ENCODE measurements at places on chromosomes 5 and 9.
A peak's percentile ranks its signal among the peaks of the same experiment; 100 is the strongest.

DNA sequence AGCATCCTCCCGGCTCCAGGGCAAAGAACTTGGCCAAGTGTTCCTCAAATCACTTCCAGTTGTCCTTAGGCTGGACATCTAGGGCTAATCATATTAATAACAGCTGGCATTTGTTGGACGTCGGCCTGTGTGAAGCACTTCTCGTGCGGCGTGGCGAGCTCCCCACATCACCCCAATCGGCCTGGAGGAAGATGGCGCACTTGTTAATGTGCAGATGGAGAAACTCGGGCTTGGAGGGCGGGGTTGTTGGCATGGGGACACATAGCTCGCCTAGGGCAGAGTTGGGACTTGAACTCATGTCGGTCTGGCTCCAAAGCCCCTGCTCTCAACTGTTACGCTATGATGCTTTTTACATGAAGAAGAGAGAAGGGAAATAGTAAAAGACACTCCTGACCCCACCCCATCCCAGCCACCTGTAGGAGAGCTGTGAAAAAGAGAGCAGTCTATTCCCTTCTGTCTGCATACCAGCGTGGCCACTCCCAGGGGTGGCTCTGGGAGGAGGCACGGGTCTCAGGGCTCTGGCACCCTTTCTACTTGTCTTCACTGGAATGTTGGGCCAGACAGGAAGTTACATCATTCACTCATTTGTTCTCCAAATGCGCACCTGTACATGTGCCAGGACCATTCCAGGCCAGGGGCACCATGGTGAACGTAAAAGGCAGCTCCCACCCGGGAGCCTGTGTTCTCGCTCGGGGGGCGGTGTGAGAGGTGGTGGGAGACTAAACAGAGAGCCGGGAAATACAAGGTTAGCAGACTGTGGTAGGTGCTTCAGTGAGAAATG lies 12.8 kb upstream of the NUP214 start:
- no peak for DNase-seq

DNA sequence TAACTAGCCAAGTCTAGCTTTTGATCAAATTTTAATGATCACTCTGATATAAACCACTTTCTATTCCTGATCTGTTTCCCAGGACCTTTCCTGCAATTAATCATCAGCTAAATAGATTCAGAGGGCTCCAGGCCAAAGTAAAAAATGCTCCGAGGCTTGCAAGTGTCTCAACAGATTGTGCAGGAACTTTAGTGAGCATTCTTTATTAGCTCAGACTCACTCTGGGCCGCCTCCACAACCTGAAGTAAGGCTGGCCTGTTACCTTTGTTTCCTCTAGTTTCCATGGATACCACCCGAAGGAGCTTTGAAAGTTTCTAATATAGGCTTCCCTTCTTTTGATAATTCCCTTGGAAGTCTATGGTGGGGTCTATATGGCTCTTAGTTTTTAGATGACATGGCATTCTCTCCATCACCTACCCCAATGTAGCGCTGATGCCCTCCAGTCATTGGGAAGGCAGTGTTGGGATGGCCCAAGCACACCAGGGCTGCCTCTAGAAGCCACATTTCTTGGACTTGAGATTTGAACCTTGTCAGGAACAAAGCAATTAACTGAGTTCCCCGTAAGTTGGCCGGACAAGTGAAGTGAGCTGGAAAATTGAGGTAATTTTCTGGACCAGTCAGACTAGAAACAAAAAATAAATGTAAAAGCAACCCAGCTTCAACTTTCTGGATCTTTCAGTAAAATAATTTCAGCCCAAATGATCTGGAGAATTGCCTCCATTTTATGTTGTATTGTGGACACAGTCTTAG lies 97.6 kb upstream of the LHFPL2 start:
- DNase-seq: no peak

DNA sequence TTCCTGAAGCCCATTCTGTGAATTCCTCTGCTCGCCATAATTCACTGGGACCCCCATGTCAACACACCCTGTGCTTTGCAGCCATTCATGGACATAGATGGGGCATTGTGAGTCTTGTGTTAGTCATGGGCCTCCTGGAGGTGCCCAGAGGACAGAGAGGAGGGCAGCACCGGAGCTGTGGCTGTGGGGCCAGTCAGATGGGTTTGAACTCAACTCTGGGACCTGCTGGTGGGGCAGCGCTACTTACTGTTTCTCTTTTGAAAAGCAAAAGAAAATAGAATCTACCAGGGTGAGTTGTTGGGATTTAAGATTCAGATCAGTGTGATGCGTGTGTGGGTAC lies 11.3 kb upstream of the EXOC3 start:
- DNase-seq: no peak

DNA sequence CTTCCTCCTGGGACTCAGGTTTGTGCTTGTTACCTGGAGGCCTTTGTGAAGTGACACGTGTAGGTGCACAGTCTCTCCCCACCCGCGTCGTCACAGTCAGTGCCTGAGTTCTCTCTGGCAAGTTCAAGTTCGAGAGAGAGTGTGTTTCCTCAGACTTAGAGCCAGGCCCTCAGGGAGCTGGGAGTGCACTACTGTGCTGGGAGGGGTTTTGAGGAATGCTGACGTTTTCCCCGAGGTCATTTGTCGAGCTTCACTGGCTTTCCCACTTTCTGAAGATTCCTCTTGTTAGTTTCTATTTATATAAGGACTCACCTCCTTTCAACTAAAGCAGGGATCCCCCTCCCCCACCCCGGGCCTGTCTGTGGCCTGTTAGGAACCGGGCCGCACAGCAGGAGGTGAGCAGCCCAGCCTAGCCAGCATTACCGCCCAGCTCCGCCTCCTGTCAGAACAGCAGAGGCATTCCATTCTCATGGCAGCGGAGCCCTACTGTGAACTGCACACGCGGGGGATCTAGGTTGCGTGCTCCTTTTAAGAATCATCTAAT lies 209.2 kb downstream of the DIRAS2 start:
- no peak for DNase-seq

DNA sequence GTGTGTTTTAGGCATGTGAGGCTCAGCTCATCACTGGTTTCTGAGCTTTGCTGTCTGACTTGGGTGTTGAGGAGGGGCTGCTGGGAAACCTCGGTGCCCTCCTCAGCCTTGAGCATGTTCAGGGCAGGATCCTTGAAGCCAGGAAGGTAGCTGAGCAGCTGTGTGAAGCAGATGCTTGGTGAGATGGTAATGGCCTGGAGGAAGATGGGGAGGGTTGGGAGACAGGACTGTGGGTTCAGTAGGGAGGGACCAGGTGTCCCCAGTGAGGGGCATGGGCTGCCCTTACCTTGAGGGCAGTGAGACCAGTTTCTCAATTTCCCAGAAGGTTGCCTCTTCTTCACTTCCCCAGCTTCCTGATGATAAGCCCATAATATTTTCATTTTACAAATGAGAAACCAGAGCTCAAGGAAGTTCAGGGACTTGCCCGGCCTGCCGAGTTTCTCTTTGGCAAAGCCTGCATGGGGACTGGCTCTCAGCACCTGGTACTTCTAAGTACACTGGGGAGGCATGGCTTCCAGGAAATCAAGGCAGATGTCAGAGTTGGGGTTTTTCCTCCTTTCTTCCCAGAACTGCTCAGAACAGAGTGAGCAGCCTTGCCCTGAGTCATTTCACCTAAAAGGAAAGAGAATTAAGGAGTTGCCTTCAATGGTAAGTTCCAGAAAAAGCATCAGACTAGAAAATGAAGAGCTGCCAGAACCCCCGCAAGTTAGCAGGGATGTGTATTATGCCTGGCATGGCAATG lies 225.7 kb downstream of the MAST4 start:
- no peak for DNase-seq

DNA sequence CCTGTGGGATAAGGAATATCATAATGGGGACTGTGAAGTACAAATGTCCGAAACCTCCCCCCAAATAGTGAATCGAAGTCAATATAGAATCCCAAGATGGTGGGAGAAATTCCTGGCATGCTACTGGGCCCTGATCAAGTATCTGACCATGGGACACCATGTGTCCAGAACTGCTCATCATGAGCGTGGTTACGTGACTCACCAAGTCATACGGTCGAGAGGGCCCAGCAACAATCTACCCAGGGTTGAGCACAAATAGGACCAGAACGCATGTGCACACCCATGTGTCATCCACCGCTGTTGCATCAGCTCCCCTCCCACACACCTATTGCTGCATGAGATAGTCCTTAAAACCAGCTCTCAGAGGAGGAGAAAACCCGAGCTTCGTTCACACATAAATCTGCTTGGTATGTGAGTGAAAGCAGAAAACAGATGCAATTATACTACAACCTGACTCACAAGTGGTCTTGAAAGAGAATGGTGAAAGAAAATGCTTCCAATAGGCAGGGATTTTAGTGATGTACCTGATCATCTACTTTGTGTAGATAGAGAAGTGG lies 353.2 kb downstream of the CWC27 start:
- no peak for DNase-seq

DNA sequence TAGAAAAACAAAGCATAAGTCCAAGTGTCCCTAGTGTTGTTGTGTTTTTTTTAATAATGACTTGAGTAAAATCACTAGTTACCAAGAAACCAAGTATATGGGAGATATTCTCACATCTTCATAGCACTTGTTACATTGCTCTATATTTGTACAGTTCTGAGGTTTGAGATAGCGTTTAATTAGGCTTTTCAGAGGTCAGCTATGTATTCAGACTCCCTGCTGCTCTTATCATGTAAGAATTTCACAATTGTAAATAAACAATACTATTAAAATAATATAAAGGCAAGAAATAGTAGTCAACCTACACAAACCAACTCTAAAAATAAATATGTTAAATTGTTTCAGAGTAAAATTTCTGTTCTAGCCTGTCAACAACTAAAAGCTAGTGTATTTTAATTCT lies 761.9 kb upstream of the FAM174A start:
- no peak for DNase-seq

- DNase-seq: no peak
These were observed 36.9 kb downstream of the ACTBL2 start for GRCh38 chr5:57445705-57446037.

DNA sequence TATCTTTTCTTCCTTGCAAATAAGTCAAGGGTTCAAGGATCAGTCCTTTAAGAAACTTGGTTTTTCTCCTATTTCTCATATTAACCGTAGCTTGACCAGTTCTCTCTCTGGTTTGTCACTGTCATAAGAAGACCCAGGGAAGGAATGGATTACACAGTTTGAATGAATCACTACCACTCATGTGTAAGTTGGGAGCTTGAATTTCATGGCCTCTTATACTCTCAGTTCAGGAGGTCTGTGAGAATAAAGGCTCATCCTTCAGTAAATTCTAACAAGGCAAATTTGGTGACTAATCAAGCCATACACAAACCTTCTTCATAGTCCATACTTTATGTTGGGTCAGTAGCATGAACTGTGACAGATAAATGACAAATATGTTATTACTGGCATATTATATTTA lies 323.1 kb upstream of the ACTBL2 start:
- no peak for DNase-seq

- peak; percentile 39 for DNase-seq
These were observed 8.4 kb upstream of the CERCAM start for GRCh38 chr9:128412120-128412790.

DNA sequence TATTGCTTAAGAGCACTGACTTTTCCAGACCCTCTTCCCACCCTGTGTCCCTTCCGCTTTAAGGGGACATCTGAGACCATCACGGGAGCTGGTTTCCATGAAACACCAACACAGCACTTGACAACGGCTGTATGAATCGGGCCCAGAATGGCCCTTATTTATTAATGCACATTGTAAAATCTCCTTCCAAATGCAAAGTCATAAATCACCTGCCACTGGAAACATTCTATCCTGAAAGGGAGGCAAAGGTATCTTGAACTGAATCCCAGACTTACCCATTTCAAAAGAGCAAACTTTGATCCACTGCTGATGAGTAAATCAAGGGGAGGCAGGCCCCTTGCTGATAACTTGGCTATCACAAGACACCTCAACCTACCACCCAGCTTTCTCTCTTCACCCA lies 37.4 kb downstream of the SHB start:
- no peak for DNase-seq

DNA sequence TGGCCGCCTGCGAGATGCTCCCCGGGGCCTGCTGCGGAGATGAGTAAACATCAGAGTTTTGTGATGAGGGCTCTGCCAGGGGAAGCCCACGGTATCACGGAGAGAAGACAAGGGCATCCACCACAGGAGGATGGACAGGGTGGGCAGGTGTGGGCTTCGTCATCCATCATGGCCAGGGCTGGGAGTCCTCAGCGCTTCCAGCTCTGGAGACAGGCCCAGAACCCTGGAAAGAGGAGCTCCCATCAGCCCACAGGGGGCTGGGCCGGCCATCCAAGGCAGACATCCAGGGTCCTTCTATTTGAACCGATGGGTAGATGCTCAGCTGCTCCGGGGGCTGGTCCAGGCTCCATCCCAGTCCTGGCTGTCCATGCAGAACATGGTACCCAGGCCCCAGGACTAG lies 22.1 kb upstream of the FCN1 start:
- no peak for DNase-seq

DNA sequence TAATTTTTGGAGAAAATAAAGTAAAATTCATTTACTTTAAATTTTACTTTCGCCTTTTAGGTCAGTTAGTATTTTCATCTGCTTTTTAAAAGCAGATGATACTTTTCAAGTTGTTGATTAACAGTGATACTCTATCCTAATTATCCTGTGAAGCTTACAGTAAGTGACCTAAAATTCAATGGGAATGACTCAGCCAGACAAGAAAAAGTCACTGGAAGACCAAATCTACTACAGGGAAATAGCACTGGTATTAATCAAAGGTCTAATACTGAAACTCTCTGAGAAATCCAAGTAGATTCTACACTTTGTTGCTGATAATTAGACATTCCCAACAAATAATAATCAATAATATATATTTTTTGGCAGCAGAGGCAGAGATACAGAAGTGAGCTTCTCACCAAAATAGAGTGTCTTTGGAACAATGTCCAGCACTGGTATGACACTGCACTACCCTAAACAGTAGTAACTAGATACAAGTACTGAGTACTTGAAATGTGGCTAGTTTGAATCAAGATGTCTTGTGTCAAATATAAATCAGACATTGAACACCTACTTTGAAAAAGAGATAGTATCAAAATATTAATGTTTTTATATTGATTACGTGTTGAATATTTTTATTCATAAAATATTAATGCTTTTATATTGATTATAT lies 22.8 kb upstream of the ELL2 start:
- DNase-seq: no peak

- DNase-seq: no peak
These were observed 37.4 kb downstream of the GLT6D1 start for GRCh38 chr9:135601988-135602387.

GRCh38 chr9:106634641-106635040 lies 228.3 kb upstream of the ZNF462 start:
- no peak for DNase-seq
